SJSA1 (cell line): ENCODE measurements at places on chromosomes 12 and 14. TPM values are rescaled to one million over a fixed set of nuclear protein-coding genes. Genes with fewer than 3 reads are reported as not detected.

RAPGEF3 gene
- total RNA-seq = 0.38 and 1.1 TPM in 2 replicates

CNPY2 gene
- total RNA-seq = 100 and 161 TPM in 2 replicates

GALNT6 gene
- 30.8 and 38.2 TPM in 2 replicates for total RNA-seq

TMEM229B gene
- total RNA-seq = 0.71 and 10.9 TPM in 2 replicates

CSRNP2 gene
- 18.4 and 29.0 TPM in 2 replicates for total RNA-seq

FOXN4 gene
- not detected in 2 replicates for total RNA-seq

TAC3 gene
- total RNA-seq = not detected in 2 replicates

IL22 gene
- not detected in 2 replicates for total RNA-seq

EML5 gene
- total RNA-seq = 0.03 TPM in 1 of 2 replicates, not detected in the other

NYNRIN gene
- 0.87 and 1.2 TPM in 2 replicates for total RNA-seq

GRCh38 chr14:96746101-96746500 is 51.1 kb upstream of the VRK1 start:
- no peak overlapping the region for H3K4me3 ChIP-seq
- H3K27ac ChIP-seq = no peak overlapping the region
- 0 out of 2 replicates have a peak, but pooled peaks cover 3% of the 10 kb centered on the region for H3K4me1 ChIP-seq
- no peak for DNase-seq

DNA sequence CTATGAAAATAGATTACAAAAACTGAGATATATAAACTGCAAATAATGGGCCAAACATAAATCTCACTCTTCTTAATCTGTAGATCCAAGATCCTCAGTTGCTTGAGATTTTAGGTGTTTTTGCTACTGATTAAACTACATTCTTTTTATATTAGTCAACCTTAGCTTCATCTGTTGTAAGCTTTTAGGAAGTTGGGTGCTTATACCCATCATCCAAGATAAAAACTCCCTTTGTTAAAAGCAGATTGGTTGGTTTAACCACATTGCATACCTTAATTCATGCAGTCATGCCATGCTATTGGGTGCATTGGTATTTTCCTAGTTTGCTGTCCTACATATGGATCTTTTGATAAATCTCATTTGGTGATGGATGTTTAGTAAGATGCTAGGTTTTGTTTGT is 46.2 kb upstream of the DIP2B start:
- no peak overlapping the region for H3K27ac ChIP-seq
- H3K27me3 ChIP-seq = no peaks in the 10 kb centered on the region
- no peak overlapping the region for H3K4me3 ChIP-seq

DNA sequence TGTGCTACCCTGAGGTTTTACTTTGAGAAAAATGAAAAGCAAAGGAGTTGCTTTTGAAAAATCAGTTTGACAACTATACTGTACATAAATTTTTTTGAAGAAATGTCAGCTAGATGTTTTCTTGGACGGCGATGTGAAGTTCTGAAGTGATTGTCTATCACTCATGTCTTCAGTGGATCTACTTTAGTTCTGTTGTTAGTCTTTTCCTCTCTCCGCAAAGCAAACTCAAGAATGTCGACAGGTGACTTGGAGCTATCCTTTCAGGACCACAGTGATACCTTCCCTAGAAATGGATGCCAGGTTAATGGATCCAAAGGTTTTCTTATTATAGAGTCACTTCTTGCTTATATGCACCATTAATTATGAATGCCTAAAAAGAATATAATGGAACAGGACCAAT is 1.2 kb downstream of the PTPRO start:
- peaks cover 39% of the 10 kb centered on the region for H3K27me3 ChIP-seq
- no peak overlapping the region for H3K27ac ChIP-seq
- no peaks in the 10 kb centered on the region for H3K36me3 ChIP-seq

GRCh38 chr14:65555358-65555757 is 142.8 kb downstream of the FUT8 start:
- H3K4me3 ChIP-seq = no peak overlapping the region
- no peaks in the 10 kb centered on the region for H3K4me1 ChIP-seq
- H3K27ac ChIP-seq = no peak overlapping the region
- no peaks in the 10 kb centered on the region for H3K36me3 ChIP-seq
- DNase-seq = no peak

DNA sequence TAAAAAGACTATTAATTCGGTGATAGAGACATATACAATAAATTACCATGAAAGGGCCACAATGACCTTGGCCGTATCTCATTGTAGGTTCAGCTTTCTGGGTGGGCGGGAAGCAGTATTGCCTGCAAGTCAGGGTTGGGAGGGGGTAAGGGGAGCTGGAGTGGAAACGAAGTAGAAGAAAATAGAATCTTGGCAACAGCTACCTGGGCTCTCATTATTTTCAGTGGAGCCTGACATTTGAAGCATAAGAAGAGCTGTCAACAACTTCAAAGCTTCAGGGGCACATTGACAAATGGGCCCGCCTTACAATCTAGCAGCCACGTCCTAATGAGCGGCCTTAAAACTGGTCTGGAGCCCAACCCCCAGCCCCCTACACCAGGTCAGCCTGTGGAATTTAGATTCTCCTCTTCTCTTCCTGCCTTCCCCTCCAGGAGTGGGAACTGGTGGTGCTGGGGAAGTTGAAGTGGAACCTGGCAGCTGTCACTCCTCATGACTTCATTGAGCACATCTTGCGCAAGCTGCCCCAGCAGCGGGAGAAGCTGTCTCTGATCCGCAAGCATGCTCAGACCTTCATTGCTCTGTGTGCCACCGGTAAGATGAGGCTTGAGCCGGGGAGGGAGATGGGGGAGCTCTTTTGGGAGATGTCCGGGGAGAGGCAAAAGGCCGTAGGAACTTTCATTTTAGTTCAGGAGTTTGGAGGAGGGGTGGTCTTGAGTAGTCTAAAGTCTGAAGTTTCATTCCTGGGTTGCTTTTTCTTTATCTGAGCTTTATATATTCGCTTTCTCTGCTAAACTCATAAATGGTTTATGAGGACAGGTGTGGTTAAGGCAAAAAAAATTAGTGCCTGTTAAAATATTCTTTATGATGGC is 5.0 kb downstream of the CCND2 start:
- DNase-seq = no peak
- H3K4me3 ChIP-seq = no peak overlapping the region
- H3K36me3 ChIP-seq = no peaks in the 10 kb centered on the region

GRCh38 chr12:106179086-106179485 is 40.3 kb upstream of the NUAK1 start:
- no peak overlapping the region for H3K4me3 ChIP-seq
- H3K4me1 ChIP-seq = no peaks in the 10 kb centered on the region; the same call in 1 of the 2 replicates
- no peaks in the 10 kb centered on the region for H3K36me3 ChIP-seq
- DNase-seq = no peak
- H3K27me3 ChIP-seq = no peaks in the 10 kb centered on the region
- no peak overlapping the region for H3K27ac ChIP-seq

- no peak overlapping the region for H3K27ac ChIP-seq
- no peak for DNase-seq
- no peaks in the 10 kb centered on the region for H3K36me3 ChIP-seq
Observed at GRCh38 chr12:104823985-104824461, 134.1 kb downstream of the SLC41A2 start.

GRCh38 chr14:61255968-61256367 is 25.2 kb downstream of the TMEM30B start:
- no peak overlapping the region for H3K4me3 ChIP-seq
- no peak overlapping the region for H3K27ac ChIP-seq
- H3K36me3 ChIP-seq = no peaks in the 10 kb centered on the region
- DNase-seq = no peak
- no peaks in the 10 kb centered on the region for H3K27me3 ChIP-seq
- H3K4me1 ChIP-seq = peaks cover 50% of the 10 kb centered on the region

DNA sequence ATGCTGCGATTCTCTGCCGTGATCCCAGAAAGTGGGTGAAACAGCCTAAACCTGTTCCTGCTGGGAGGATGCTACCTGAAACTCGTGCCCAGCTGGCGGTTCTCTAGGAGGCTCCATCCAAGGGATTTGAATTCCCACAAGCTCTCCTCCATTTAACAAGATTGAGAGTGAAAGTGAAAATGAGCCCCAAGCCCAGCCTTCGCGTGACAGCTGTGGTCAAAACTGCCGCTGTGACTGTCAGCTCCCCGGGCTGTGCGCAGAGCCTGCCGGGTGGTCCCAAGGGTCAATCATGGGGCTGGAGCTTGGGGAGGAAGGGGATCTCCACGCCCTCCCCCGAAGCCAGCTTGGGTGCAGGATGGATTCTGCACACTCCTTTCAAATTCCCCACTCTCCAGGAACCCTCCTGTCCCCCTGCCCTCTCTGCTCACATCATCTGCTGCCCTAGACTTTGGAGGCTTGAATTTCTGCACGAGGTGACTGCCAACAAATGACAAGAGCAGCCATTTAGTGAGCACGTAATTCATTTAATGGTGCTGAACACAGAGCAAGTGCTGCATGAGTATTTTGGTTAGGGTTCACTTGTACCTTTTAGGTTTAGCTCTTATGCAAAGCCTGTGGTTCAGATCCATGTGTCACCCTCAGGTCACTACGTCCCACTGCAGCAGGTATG is 5.3 kb downstream of the ASB2 start:
- H3K27ac ChIP-seq = peak overlapping the region; percentile 58
- peak; percentile 82 for DNase-seq
- H3K27me3 ChIP-seq = no peaks in the 10 kb centered on the region

GRCh38 chr12:44765796-44766195 is 110.3 kb downstream of the NELL2 start:
- no peaks in the 10 kb centered on the region for H3K27me3 ChIP-seq
- H3K27ac ChIP-seq = no peak overlapping the region
- H3K4me1 ChIP-seq = no peaks in the 10 kb centered on the region
- H3K4me3 ChIP-seq = no peak overlapping the region
- DNase-seq = no peak
- no peaks in the 10 kb centered on the region for H3K36me3 ChIP-seq

GRCh38 chr12:121366063-121366459 is 13.8 kb upstream of the ANAPC5 start:
- DNase-seq = no peak
- H3K36me3 ChIP-seq = no peaks in the 10 kb centered on the region
- H3K4me3 ChIP-seq = no peak overlapping the region
- no peaks in the 10 kb centered on the region for H3K27me3 ChIP-seq

DNA sequence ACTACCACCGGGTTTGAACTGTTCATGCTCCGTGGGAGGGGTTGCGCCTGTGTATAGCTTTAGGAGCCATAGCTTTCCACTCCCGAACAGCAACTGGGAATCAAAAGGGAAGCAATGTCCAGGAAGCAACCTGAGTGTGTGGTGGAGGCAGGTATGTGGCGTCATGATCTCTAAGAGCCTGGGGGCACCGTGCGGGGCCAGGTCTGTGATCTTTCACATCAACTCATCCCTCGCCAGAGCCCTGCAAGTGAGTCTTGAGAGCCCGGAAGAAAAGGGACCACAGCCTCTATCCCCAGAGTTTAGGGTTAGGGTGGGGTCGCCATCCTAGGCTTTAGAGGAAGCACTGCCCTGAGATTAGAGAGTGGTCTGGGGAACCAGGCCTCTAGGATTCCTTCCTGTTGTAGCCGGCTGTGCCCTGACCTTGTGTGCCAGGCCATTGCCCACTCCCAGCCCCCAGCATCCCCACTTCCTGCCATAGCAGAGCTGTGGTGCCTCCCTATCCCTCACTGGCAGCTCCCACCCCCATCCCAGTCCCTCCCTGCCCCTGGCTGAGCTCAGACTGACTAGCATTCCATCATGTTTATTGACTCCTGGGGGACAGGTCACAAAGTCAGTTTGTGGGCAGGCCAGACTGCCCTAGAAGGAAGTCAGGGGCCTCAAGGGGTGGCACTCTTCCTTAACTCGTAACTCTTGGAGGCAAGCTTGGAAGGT is 745 bp upstream of the ADCY4 start:
- no peak overlapping the region for H3K27ac ChIP-seq
- no peak overlapping the region for H3K4me3 ChIP-seq
- no peaks in the 10 kb centered on the region for H3K36me3 ChIP-seq
- no peaks in the 10 kb centered on the region for H3K27me3 ChIP-seq
- no peak for DNase-seq

DNA sequence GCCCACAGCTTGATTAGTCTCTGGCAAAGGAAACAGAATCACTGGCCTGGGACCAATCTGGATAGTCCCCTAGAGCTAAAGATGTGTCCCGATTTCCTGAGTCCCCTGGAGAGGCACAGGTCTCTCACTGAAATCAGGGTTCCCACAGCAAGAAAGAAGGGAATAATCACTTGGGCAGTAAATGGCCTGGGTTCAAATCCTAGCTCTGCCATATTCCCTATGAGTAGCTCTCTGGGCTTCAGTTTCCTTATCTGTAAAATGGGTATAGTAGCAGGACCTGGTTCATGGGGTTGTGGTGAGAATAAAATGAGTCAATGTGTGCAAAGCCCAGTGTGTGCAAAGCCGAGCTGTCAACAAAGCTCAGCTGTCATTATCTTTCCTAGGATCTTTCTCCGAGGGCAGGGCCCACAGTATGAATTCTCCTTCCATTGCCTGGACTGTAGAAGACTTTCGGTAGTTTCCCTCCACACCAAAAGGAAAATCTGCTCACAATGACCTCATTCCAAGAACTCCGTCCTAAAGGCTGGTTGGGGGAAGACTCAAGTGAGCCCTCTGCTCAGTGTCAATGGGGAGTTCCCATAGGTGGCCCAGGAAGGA is 12.6 kb upstream of the NCOR2 start:
- H3K27me3 ChIP-seq = no peaks in the 10 kb centered on the region
- H3K36me3 ChIP-seq = no peaks in the 10 kb centered on the region
- no peak overlapping the region for H3K4me3 ChIP-seq
- H3K4me1 ChIP-seq = peaks cover 60% of the 10 kb centered on the region
- H3K27ac ChIP-seq = no peak overlapping the region

DNA sequence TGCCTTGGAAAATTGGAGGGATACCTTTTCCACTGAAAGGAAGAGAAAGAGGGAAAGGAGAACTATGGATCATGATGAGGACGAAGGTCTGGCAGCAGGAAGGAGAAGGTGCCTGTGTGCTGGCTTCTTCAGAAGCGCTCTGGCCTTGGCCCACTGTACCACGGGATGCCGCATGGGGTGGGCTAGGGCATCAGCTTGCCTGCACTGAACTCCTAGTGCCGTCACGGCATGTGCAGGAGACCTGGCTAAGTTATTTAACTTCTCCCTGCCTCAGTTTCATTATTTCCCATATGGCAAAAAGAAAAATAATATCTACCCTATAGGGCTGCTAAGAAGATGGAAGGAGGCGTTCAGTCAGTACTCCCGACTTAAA is 28.1 kb downstream of the FBXO21 start:
- no peak overlapping the region for H3K27ac ChIP-seq
- no peak for DNase-seq
- peaks cover 56% of the 10 kb centered on the region for H3K36me3 ChIP-seq
- no peak overlapping the region for H3K4me3 ChIP-seq
- H3K4me1 ChIP-seq = no peaks in the 10 kb centered on the region

- peaks cover 65% of the 10 kb centered on the region for H3K27me3 ChIP-seq
- H3K4me1 ChIP-seq = peaks cover 11% of the 10 kb centered on the region
- no peak overlapping the region for H3K27ac ChIP-seq
Observed at GRCh38 chr12:64780531-64781279, 21.5 kb upstream of the GNS start.

DNA sequence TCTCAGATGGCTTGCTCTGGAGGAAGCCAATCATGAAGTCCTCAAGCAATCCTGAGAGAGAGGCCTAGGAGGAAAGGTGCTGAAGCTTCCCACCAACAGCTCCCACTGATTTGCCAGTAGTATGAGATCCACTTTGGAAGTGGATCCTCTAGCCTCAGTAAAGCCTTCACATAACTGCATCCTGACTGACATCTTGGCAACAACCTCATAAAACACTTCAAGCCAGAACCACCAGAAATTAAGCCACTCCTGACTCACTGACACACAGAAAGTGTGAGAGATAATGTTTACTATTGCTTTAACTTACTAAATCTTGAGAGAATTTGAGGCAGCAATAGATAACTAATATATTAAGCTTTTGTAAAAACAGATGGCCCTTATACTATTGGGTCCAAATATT is 11.7 kb upstream of the TMX1 start:
- H3K36me3 ChIP-seq = no peaks in the 10 kb centered on the region
- no peaks in the 10 kb centered on the region for H3K27me3 ChIP-seq
- H3K4me1 ChIP-seq = no peaks in the 10 kb centered on the region
- no peak overlapping the region for H3K27ac ChIP-seq
- no peak for DNase-seq
